ENCODE measurements at places on chromosomes 4 and X. TPM values are rescaled to one million over a fixed set of nuclear protein-coding genes. Genes with fewer than 3 reads are reported as not detected.

- DNase-seq = no peak
These were observed 224.1 kb downstream of the PPP3CA start for GRCh38 chr4:101123231-101123630.

SFRP2 gene
- total RNA-seq = 157 TPM

GRCh38 chrX:98231003-98231402 is 1347.3 kb downstream of the RPA4 start:
- DNase-seq = no peak

ARL9 gene
- 0.48 TPM for total RNA-seq

GRCh38 chr4:189374176-189374575 is 566.5 kb upstream of the FRG1 start:
- DNase-seq = no peak

GRCh38 chrX:121598356-121598755 is 550.9 kb downstream of the GLUD2 start:
- DNase-seq = no peak

- no peak for DNase-seq
These were observed 13.5 kb downstream of the HERC3 start for GRCh38 chr4:88605736-88606135.

- DNase-seq = no peak
These were observed 70.3 kb downstream of the ARL9 start for GRCh38 chr4:56575820-56576429.

ATP11C gene
- total RNA-seq = 27.2 TPM

CXCR3 gene
- total RNA-seq = 0.14 TPM

- DNase-seq = no peak
These were observed 232.3 kb upstream of the RPS6KA3 start for GRCh38 chrX:20498851-20499635.

NMU gene
- total RNA-seq = not detected

FREM3 gene
- not detected for total RNA-seq

GAGE1 gene
- not detected for total RNA-seq

- DNase-seq = no peak
These were observed 107.1 kb downstream of the ANXA10 start for GRCh38 chr4:168199260-168199957.

DNA sequence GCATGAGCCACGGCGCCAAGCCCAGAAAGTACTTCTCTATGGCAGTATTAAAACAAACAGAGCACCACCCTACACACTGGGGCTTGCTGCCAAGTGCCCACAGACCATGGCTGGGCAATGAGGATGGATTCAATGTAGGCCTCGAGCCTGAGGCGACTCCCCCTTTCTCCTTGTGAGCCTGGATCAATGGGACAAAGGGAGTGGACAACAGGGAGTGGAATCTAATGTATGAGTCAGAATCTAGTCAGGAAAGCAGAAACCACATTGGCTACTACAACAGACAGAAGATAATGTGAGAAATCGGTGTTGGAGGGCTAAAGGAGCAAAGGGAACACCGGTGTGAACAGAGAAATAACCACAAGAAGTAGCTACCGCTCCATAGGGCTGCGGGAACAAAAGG is 37.7 kb upstream of the OCIAD2 start:
- no peak for DNase-seq

- no peak for DNase-seq
These were observed 136.2 kb downstream of the PPP3CA start for GRCh38 chr4:101211146-101211553.

JCHAIN gene
- 12.8 TPM for total RNA-seq

DNA sequence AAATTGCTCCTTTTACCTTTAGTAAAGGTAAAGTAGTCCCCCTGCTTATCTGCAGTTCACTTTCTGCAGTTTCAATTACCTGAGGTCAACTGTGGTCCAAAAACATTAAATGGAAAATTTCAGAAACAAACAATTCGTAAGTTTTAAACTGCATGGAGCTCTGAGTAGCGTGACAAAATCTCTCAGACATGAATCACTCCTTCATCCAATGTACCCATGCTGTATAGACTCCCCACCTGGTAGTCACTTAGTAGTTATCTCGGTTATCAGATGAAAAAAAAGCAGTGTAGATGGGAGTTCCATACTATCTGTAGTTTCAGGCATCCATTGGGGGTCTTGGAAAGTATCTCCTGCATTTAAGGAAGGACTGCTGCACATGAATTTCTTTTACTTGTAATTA is 7.7 kb downstream of the UNC5C start:
- DNase-seq = no peak

Data from posterior vena cava (tissue), 2 donors.